Fibroblast of the conjunctiva (primary cell): ENCODE measurements at places on chromosomes 5 and 9.
A peak's percentile ranks its signal among the peaks of the same experiment; 100 is the strongest.

GRCh38 chr5:112418659-112419163, 366 bp downstream of the EPB41L4A start:
- no peak for DNase-seq

- no peak for DNase-seq
Observed at GRCh38 chr9:130670644-130671043, 6.2 kb downstream of the PRDM12 start.

- no peak for DNase-seq
Observed at GRCh38 chr5:60674251-60675069, 25.5 kb downstream of the DEPDC1B start.

DNA sequence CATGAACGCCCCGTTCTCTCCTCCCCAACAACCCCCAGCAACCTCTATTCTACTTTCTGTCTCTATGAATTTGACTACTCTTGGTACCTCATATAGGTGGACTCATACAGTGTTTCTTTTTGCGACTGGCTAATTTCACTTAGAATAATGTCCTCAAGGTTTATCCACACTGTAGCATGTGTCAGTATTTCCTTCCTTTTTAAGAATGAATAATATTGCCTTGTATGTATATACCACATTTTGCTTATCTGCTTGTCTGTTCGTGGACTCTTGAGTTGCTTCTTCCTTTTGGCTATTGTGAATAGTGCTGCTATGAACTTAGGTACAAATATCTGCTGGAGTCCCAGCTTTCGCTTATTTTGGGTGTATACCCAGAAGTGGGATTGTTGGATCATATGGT, 42.7 kb downstream of the IQGAP2 start:
- no peak for DNase-seq

DNA sequence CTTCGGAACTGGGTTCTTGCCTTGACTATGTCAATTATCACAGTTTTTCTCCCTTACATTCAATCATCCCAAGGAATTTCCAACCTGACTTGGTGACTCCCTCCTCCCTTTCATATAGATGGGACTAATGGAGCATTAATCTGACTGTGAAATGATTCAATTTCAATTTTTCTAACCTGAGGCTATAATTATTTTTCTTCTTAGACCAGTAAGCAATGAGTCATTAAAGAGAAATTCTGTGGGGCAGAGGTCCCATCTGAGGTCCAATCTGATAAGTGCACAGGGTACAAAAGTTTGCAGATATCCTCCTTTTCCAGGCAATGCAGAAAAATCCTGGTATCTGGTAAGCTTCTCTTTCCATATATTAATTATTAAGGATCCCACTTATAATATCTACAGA, 18.9 kb downstream of the PDE4D start:
- no peak for DNase-seq

DNA sequence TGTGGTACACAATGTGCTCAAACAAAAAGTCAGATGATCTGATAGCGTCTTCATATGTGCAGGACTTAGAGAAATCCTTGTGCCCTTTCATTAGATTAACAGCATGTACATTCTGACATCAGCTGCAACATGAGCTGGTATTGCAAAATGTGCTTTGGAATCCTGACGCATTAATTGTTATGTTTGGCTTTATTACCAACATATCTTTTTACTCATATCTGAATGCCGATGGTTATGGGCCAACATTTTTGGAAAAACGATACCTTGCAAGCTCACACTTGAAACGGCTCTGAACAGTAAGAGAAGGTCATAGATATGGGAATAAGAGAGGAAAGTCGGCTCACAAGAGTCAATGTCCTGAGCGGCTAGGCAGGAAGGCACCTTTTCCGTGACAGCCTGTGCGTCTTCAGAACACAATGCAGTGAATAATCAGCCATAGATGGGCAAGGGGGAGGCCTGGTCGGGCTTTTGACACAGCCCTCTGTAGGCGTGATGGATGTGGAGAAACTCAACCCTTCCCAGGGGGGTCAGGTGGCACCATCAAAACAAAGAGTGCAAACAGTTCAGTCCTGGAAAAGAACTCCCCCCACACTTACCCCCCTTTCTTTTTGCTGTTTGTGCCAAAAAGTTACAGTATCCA, 36.4 kb upstream of the GAS1 start:
- DNase-seq = peak; percentile 98

GRCh38 chr5:67061511-67061910, 135.1 kb downstream of the CD180 start:
- DNase-seq = no peak

- DNase-seq = peak; percentile 13
Observed at GRCh38 chr9:69671879-69672595, at the start of gene APBA1. Gene APBA1, minus strand, starts transcription at chr9:69672371.

GRCh38 chr5:109027983-109028607, 280.4 kb downstream of the FER start:
- no peak for DNase-seq

DNA sequence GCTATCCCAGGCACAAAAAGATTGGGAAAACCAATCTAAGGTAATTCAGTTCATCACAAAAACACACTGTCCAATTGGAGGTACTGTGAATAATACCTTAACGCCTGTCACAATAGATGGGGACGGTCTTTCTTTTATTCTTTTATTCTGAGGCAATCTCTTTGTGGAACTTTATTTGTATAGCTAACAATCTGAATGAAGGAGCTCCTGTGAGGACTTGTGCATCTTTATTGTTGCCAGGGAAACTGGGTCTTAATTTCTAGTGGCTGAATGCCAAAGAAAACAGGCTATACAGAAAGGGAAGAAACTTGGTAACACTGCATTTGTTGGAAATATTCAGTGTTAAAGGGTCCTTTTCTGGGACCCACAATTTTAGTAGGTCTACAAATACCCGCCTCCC, 546.9 kb upstream of the C9orf72 start:
- DNase-seq = no peak

GRCh38 chr5:107990881-107991810, 320.4 kb upstream of the EFNA5 start:
- no peak for DNase-seq

GRCh38 chr9:126151686-126152134, 174.9 kb upstream of the MVB12B start:
- DNase-seq = no peak

GRCh38 chr5:137631453-137631852, 104.4 kb downstream of the KLHL3 start:
- no peak for DNase-seq

- no peak for DNase-seq
Observed at GRCh38 chr5:111447099-111447498, 65.2 kb downstream of the STARD4 start.

GRCh38 chr9:24672336-24672735, 126.6 kb upstream of the IZUMO3 start:
- no peak for DNase-seq

DNA sequence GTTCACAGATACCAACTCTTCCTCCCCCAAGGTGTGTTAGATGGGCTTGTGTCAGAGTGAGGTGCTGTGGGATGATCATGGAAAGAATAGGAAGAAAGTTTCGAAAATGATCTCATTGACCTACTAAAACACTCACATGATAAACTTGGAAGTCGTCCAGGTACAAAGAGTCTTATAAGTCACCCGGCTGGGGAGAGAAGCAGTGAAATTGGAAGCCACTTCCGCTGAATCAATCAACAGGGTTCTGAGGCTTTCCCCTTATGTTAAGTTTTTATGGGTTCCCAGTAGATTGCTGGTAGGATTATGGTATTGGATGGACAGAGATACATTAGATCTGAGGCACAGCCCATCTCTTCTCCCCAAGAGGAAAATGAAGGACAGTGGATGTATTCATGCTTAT, 218.8 kb upstream of the MSX2 start:
- peak; percentile 20 for DNase-seq

DNA sequence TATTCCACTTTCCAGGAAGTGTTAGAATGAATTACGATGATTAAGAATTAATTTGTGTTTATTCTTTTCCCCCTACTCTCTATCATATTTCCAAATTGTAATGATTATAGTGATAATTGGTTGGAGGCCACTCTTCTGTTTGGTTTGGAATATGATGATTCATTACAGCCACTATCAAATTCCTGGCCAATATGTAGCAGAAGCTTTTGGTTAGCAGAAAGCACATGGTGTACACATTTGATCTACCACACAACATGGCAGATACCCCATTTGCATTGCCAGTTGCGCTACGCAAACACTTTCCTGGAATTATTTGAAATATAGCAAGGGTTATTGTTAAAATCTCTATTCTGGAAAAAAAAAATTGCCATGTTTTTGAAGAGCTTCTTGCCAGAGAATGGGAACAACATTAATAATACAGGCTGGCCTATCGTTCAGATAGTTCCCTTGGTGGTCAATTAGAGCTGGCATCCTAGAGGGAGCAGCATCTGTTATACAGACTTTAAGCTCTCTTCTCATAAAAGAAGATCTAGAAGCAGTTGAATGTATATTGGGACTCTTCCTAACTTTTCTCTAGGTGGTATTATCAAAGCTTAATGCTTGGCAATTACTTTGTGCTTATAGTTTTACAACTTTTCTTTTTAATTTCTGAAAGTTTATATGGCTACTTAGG, 455.0 kb upstream of the ACTBL2 start:
- DNase-seq = peak; percentile 5
